ENCODE measurements at places on chromosomes 12 and 14.

- no peak overlapping the region for H3K27ac ChIP-seq
- H3K4me1 ChIP-seq: peaks cover 14% of the 10 kb centered on the region
- H3K36me3 ChIP-seq: no peaks in the 10 kb centered on the region
- H3K4me3 ChIP-seq: no peak overlapping the region
- DNase-seq: no peak
- H3K27me3 ChIP-seq: peaks cover 7% of the 10 kb centered on the region
Measured at GRCh38 chr12:76156314-76156713, 71.8 kb upstream of the NAP1L1 start.

DNA sequence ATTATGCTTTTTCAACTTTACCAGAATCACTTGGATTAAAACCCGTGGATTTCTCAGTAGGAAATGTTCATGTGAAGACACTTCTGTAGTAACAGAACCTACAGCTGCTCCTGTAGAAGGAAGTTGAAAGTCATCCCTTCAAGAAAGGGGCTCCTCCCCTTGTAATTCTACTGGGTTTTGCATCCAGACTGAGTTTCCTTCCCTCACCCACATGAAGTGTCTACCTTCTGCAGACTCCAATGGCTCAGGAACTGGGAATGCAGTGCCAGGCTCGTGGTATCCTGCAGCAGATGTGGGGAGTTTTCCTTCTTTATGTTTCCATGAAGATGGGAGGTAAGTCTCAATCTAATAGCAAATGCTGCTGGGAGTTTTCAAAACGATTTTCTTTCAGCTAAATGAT, 7.9 kb upstream of the OR10G2 start:
- no peak overlapping the region for H3K27ac ChIP-seq
- H3K27me3 ChIP-seq: no peaks in the 10 kb centered on the region
- H3K4me1 ChIP-seq: no peaks in the 10 kb centered on the region
- H3K4me3 ChIP-seq: no peak overlapping the region
- no peaks in the 10 kb centered on the region for H3K36me3 ChIP-seq

DNA sequence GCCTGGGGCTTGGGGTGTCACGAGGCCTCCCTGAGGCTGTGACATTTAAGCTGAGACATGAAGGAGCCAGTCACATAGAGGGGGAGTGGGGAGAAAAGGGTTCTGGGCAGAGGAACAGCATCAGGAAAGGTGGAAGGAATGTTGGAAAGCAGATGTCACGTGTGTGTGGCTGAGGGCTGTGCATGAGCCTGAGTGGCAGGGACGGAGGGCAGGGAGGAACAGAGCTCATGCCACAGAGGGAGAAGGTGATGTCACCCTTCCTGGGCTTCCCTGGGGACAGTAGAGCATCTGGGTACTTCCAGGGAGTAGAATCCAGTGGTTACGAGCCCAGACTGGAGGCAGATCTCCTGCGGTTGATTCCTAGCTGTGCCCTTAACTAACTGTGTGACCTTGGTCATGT, 32.0 kb upstream of the JDP2 start:
- no peaks in the 10 kb centered on the region for H3K36me3 ChIP-seq
- H3K27me3 ChIP-seq: peaks cover 5% of the 10 kb centered on the region
- no peak for DNase-seq
- no peak overlapping the region for H3K4me3 ChIP-seq
- peaks cover 5% of the 10 kb centered on the region for H3K4me1 ChIP-seq
- H3K27ac ChIP-seq: no peak overlapping the region

GRCh38 chr14:36207500-36207899, 31.0 kb upstream of the PTCSC3 start:
- no peaks in the 10 kb centered on the region for H3K36me3 ChIP-seq
- no peak for DNase-seq
- peaks cover 2% of the 10 kb centered on the region for H3K27me3 ChIP-seq
- H3K27ac ChIP-seq: no peak overlapping the region
- H3K4me1 ChIP-seq: no peaks in the 10 kb centered on the region

- H3K27me3 ChIP-seq: peaks cover 20% of the 10 kb centered on the region
- DNase-seq: no peak
- no peaks in the 10 kb centered on the region for H3K4me1 ChIP-seq
- H3K4me3 ChIP-seq: no peak overlapping the region
- no peaks in the 10 kb centered on the region for H3K36me3 ChIP-seq
- H3K27ac ChIP-seq: no peak overlapping the region
Measured at GRCh38 chr12:13339538-13339937, 143.0 kb downstream of the EMP1 start.

GRCh38 chr12:62934239-62934798, 631 bp downstream of the PPM1H start:
- peaks cover 55% of the 10 kb centered on the region for H3K27me3 ChIP-seq
- DNase-seq: peak; percentile 6
- no peaks in the 10 kb centered on the region for H3K36me3 ChIP-seq

DNA sequence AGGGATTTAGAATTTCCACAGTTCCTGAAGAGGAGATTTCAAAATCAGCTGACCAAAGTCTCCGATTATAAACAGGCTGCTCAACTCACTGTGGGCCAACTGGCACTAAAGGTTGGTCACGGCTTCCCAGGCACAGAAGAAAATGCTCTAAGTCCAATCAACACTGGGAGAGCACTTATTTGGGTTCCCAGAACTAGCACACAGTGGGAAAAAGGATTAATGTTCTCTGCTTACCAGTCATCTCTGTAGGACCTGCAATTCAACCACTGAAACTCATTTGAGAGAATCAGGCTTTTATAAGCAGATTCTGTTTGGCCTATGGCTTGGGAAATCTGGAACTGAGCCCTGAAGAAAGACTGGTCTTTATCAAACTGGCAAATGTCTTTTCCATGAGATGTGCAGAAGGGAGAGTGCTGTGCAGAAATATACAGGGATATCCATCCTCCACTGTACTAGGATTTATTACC, 49.4 kb downstream of the ABCC9 start:
- H3K4me1 ChIP-seq: no peaks in the 10 kb centered on the region
- no peak for DNase-seq
- no peak overlapping the region for H3K4me3 ChIP-seq
- H3K27me3 ChIP-seq: no peaks in the 10 kb centered on the region

DNA sequence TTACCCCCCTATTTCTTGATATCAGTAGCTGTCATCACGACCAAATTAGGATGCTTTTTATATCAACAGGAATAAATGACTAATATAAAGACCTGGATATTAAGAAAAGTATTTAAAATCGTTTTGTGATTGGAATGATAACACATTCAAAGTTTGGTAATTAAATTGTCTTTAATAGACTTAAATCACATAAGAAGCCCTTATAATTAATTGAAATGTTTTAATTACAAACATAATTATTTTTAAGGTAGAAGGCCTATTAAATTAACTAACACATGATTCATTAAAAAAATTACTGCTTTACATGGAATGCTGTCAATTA, 412.4 kb downstream of the FUT8 start:
- H3K27ac ChIP-seq: no peak overlapping the region
- no peak for DNase-seq
- H3K36me3 ChIP-seq: peaks cover 2% of the 10 kb centered on the region
- peaks cover 3% of the 10 kb centered on the region for H3K27me3 ChIP-seq
- peaks cover 27% of the 10 kb centered on the region for H3K4me1 ChIP-seq

- H3K27ac ChIP-seq: no peak overlapping the region
- H3K4me3 ChIP-seq: no peak overlapping the region
- H3K36me3 ChIP-seq: no peaks in the 10 kb centered on the region
- no peak for DNase-seq
- H3K27me3 ChIP-seq: peaks cover 19% of the 10 kb centered on the region
Measured at GRCh38 chr12:47941475-47941780, 22.0 kb upstream of the TMEM106C start.

- DNase-seq: no peak
- H3K27me3 ChIP-seq: peaks cover 4% of the 10 kb centered on the region
- no peak overlapping the region for H3K4me3 ChIP-seq
- no peak overlapping the region for H3K27ac ChIP-seq
Measured at GRCh38 chr12:1836854-1837421, 16.6 kb downstream of the LRTM2 start.

DNA sequence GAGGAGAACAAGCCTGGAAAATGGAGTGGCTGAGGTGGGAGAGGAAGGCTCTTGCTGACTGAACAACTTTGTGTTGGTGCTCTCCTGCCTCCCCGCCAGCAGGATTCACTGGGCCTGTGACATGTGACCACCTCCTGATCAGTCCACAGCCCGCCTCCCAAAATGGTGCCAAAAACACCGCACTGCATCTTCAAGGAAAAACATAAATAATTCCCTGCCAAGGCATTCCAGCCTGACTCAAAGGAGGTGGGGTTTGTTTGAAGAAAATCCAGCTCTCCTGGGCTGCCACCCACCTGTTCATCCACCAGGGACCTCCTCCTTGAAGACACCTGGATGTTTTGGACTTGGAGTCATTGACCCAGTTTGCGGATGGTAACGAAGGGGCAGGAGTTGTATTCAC, 83.8 kb upstream of the PIWIL1 start:
- no peak overlapping the region for H3K4me3 ChIP-seq
- DNase-seq: no peak
- H3K36me3 ChIP-seq: no peaks in the 10 kb centered on the region
- no peak overlapping the region for H3K27ac ChIP-seq
- no peaks in the 10 kb centered on the region for H3K27me3 ChIP-seq

- DNase-seq: no peak
- no peak overlapping the region for H3K4me3 ChIP-seq
- H3K27ac ChIP-seq: no peak overlapping the region
Measured at GRCh38 chr14:36767603-36768281, 106.1 kb downstream of the PAX9 start.

GRCh38 chr12:25866586-25867378, 91.7 kb upstream of the RASSF8 start:
- peaks cover 2% of the 10 kb centered on the region for H3K27me3 ChIP-seq
- H3K4me3 ChIP-seq: no peak overlapping the region
- no peak overlapping the region for H3K27ac ChIP-seq
- H3K4me1 ChIP-seq: no peaks in the 10 kb centered on the region
- no peak for DNase-seq

GRCh38 chr12:106982229-106982628, 4.7 kb downstream of the MTERF2 start:
- H3K4me3 ChIP-seq: no peak overlapping the region
- no peak for DNase-seq
- peaks cover 23% of the 10 kb centered on the region for H3K4me1 ChIP-seq
- H3K36me3 ChIP-seq: peaks cover 23% of the 10 kb centered on the region
- H3K27me3 ChIP-seq: no peaks in the 10 kb centered on the region

DNA sequence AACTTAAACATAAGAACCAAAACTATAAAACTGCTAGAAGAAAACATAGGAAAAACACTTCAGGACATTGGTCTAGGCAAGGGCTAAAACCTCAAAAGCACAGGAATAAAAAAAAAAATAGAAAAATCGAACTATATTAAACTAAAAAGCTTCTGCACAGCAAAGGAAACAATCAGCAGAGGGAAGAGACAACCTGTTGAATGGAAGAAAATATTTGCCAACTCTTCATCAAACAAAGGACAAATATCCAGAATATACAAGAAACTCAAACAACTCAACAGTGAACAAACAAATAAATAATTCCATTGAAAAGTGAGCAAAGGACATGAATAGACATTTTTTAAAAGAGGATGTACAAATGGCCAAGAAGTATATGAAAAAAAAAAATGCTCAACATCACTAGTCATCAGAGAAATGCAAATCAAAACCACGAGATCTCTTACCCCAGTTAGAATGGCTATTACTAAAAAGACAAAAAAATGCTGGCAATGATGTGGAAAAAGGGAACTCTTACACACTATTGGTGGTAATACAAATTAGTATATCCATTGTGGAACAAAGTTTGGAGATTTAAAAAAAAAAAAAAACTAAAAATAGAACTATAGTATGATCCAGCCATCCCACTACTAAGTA, 152.0 kb downstream of the NDUFA12 start:
- H3K4me1 ChIP-seq: peaks cover 3% of the 10 kb centered on the region
- no peak overlapping the region for H3K4me3 ChIP-seq
- peaks cover 2% of the 10 kb centered on the region for H3K27me3 ChIP-seq
- H3K36me3 ChIP-seq: no peaks in the 10 kb centered on the region
- DNase-seq: no peak

GRCh38 chr12:93536766-93537488, 35.5 kb upstream of the SOCS2 start:
- no peak overlapping the region for H3K27ac ChIP-seq
- peaks cover 22% of the 10 kb centered on the region for H3K4me1 ChIP-seq
- H3K4me3 ChIP-seq: no peak overlapping the region
- peaks cover 3% of the 10 kb centered on the region for H3K36me3 ChIP-seq
- peaks cover 8% of the 10 kb centered on the region for H3K27me3 ChIP-seq

- H3K4me3 ChIP-seq: no peak overlapping the region
- H3K27ac ChIP-seq: no peak overlapping the region
- no peaks in the 10 kb centered on the region for H3K27me3 ChIP-seq
- no peak for DNase-seq
- peaks cover 15% of the 10 kb centered on the region for H3K36me3 ChIP-seq
- H3K4me1 ChIP-seq: peaks cover 4% of the 10 kb centered on the region
Measured at GRCh38 chr12:45329238-45329637, 113.3 kb downstream of the ANO6 start.

DNA sequence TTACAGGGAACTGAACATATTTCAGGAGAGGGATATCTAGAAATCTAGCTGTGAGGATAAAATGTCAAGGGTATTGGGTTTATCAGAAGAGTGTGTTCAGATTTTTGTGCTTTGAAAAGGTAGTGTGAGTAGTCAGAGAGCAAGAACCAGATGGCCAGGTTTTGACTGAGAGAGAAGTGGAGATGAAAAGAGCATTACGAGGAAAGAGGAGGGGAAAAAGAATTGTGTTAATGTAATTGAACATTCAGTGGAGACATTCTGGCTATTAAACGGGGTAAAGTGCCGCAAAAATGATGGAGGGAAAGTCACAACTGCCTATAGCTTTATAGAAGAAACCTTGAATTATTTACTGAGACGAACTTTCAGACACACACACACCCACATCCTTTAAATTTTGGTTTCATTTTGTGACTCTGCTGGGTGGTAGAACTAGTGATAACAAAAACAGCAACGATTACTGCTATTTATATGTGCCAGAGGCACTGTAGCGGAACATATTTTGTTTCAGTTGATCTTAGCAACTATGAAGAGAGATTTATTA, 213.6 kb downstream of the ERC1 start:
- H3K4me1 ChIP-seq: peaks cover 21% of the 10 kb centered on the region
- no peaks in the 10 kb centered on the region for H3K27me3 ChIP-seq
- DNase-seq: peak; percentile 13

GRCh38 chr14:51897791-51898355, 37.5 kb downstream of the GNG2 start:
- H3K36me3 ChIP-seq: peaks cover 67% of the 10 kb centered on the region
- H3K4me3 ChIP-seq: no peak overlapping the region
- no peaks in the 10 kb centered on the region for H3K27me3 ChIP-seq
- peaks cover 16% of the 10 kb centered on the region for H3K4me1 ChIP-seq
- no peak overlapping the region for H3K27ac ChIP-seq
- DNase-seq: no peak

- DNase-seq: no peak
- no peak overlapping the region for H3K27ac ChIP-seq
- no peaks in the 10 kb centered on the region for H3K36me3 ChIP-seq
- H3K27me3 ChIP-seq: peaks cover 3% of the 10 kb centered on the region
- no peak overlapping the region for H3K4me3 ChIP-seq
Measured at GRCh38 chr12:109896188-109896587, 3.9 kb upstream of the TCHP start.

GRCh38 chr14:76514213-76514998, 138.5 kb downstream of the ESRRB start:
- no peak overlapping the region for H3K4me3 ChIP-seq

- H3K4me3 ChIP-seq: no peak overlapping the region
- peaks cover 20% of the 10 kb centered on the region for H3K27me3 ChIP-seq
- H3K4me1 ChIP-seq: no peaks in the 10 kb centered on the region
- DNase-seq: peak; percentile 9
- no peak overlapping the region for H3K27ac ChIP-seq
- no peaks in the 10 kb centered on the region for H3K36me3 ChIP-seq
Measured at GRCh38 chr12:111024205-111024801, 103.9 kb upstream of the MYL2 start.

- H3K27ac ChIP-seq: no peak overlapping the region
- peaks cover 24% of the 10 kb centered on the region for H3K4me1 ChIP-seq
- H3K4me3 ChIP-seq: no peak overlapping the region
- DNase-seq: no peak
- H3K27me3 ChIP-seq: no peaks in the 10 kb centered on the region
Measured at GRCh38 chr12:94329366-94329765, 130.3 kb downstream of the CEP83 start.

All from T-helper 2 cell treated with Interferon-gamma antibody and Interleukin-4, amounts not matched to agents 5 μg/mL and 100 μg/mL, for 36 hours (primary cell).